ENCODE measurements at places on chromosomes 7 and 10.
A peak's percentile ranks its signal among the peaks of the same experiment; 100 is the strongest.

DNA sequence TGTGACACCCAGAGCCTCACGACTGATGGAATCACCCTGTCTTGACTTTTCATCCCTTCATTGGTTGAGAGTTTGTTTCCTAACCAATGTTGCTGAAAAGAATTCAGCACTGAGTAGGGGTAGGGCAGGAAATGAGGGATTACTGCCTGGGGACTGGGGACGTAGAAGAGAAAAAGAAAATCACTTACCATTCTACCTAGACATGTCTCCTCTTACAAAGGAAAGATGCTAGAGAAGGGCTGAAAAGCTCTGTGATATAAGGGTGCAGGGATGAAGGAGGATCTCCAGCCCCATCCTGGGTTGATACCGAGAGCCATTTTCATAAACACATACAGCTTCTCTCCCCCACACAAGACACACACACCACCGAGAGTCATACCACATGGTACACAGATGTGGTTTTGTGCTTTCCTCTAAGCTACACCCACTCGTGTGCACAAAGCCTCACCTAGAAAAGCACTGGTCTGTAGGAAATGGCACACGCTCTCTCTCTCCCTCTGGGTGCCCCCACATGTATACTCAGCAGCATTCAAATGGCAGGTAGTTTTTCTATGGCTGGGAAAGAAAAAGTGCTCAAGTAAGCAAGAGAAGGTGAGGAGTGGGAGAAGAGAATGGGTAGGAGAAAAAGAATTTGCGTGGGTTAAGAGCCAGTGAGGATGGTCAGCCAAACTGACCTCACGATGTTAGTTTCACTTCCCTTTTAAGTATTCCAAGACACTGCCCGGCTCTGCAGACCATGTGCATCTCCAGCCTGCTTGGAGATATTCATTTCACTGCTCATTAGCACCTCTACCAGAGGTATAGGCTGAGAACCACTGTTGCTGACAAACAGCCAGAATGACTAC is 85.8 kb downstream of the CALD1 start:
- no peak for DNase-seq

GRCh38 chr7:36082910-36083309 is 70.1 kb upstream of the EEPD1 start:
- peak; percentile 26 for DNase-seq

- DNase-seq = no peak
Observed at GRCh38 chr10:4196771-4197390, 411.9 kb upstream of the KLF6 start.

DNA sequence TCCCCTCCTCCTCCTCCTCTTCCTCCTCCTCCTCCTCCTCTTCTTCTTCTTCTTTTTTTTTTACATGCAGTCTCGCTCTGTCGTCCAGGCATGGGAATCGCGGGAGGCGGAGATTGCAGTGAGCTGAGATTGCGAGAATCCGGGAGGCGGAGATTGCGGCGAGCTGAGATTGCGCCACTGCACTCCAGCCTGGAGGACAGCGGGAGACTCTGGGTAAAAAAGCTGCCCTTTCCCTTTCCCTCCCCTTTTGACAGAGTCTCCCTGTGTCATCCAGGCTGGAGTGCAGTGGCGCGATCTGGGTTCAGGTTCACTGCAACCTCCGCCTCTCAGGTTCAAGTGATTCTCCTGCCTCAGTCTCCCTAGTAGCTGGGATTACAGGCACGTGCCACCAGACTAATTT is 168.1 kb upstream of the MALRD1 start:
- DNase-seq = no peak

- DNase-seq = no peak
Observed at GRCh38 chr10:113345826-113346624, 206.8 kb upstream of the HABP2 start.

DNA sequence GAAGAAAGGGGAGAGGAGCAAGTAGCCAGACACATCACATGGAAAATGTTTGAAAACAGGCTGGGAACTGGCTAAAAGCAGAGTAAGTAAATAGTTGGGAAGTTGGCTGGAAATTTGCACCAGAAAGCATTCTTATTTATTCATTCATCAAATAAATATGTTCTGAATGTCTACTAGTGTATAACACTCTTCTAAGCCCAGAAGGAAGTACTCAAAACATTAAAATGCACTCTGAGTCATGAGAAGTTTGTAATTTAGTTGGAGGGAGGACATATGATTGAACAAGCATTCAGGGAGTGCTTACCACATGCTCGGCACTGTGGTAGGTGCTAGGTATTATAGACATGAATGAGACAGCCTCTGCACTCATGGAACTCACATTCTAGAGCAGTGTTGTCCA is 37.0 kb upstream of the CNNM1 start:
- no peak for DNase-seq

- DNase-seq = no peak
Observed at GRCh38 chr10:27911011-27911410, 87.9 kb downstream of the ODAD2 start.

GRCh38 chr7:32092346-32092745 is 22.1 kb upstream of the PDE1C start:
- no peak for DNase-seq

DNA sequence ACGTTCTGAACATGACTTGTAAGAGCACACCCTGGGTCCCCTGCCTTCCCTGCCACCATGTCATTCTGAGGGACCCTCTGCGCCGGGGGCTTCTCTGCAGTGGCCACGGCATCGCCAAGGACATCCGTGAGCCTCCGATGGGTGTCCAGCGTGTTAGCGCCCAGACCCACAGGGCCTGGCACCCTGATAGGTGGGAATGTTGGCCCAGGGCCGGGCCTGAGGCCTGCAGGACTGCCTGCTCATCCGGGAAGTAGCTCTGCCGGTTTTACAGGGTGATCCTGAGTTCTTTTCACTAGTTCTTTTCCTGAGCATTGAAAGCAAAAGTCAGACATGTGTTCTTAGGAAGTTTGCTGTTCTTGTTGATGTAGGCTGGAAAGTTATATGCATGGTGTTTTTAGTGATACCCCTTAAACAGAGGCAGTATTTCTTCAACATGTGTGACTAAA is 54.5 kb downstream of the WDR37 start:
- no peak for DNase-seq

- DNase-seq = no peak
Observed at GRCh38 chr10:59047957-59048618, 128.4 kb upstream of the PHYHIPL start.

DNA sequence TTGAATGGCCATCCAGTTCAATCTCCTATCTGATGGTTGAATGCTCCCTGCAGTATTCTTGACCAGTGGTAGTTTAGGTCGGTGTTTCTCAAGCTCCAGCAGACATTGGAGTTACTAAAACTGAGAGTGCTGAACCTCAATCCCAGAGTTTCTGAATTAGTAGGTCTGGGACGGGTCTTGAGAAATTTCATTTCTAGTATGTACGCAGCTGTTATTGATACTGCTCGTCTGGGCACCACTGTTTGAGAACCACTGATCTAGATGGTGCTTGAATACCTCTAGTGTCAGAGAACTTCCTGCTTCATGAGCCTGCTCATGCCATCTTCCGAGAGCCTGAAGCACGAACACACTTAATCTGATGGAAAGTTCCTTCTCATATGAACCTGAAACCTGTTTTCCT is 99.4 kb upstream of the CREB5 start:
- no peak for DNase-seq

- DNase-seq = no peak
Observed at GRCh38 chr10:2212244-2212834, 475.0 kb upstream of the ADARB2 start.

- DNase-seq = peak; percentile 100
Observed at GRCh38 chr7:134646425-134647305, at the start of gene BPGM. Gene BPGM (plus strand): TSS chr7:134646853. CDS start chr7:134661508, 14,655 bp downstream.

DNA sequence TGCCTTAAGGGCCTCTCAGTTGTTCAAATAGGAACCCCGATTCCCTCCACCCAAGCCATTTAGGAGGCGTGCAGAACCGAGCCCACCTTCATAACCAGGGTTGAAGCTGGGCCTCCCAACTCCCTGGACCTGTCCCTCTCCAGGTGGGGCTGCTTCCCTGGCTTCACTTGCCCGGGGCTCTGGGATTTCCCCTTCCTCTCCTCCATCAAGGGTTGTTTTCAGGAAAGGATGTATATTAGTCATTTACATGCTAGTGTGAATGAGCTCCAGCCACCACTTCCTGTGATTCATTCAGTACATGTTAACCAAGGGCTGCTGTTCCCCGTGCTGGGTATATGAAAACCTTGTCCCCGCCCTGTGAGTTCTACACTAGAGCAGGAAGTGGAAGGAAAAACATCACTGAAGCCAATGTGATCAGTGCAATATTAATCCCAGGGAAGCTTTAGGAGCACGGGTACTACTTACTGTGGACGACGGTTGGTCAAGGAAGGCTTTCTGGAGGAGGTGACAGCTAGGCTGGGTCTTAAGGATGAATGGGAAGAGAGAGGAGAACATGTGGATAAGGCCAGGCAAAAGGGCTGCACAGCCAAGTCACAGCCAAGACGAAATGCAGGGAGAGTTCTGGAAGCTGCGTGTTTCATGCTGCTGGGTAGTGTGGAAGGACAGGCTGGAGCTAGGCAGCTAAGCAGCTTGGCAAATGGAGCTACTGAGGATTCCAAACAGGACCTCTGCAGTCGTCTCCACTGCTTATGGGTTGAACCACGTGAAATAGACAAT is 150.1 kb upstream of the SHH start:
- peak; percentile 66 for DNase-seq

- DNase-seq = peak; percentile 37
Observed at GRCh38 chr10:77513781-77514331, 123.8 kb downstream of the KCNMA1 start.

GRCh38 chr7:46292741-46293140 is 371.7 kb upstream of the IGFBP3 start:
- DNase-seq = no peak

GRCh38 chr7:134789967-134790685 is 10.7 kb downstream of the CALD1 start:
- no peak for DNase-seq

GRCh38 chr10:61752111-61753011 is 89.6 kb downstream of the CABCOCO1 start:
- peak; percentile 5 for DNase-seq

- DNase-seq = no peak
Observed at GRCh38 chr7:33707427-33707826, 197.9 kb upstream of the BMPER start.

- no peak for DNase-seq
Observed at GRCh38 chr10:131626274-131626673, 274.5 kb upstream of the PPP2R2D start.

DNA sequence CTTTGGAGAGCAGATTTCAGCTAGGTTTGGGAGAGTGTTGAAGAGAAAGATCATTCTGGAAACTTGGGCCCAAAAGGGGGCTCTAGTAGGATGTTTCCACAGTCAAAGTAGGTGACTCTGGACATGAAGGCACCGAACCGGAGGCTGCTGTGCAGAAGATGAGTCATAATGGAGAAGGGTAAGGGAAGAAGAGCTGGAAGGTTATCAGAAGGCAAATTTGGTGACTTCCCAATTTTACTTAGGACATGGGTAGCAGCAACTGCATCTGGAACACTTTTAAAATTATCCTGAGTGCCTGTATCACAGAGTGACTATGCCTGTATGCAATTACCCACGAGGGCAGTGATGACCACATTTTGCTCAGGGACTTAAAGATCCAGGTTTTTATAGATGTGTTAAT is 38.8 kb downstream of the PIK3AP1 start:
- no peak for DNase-seq

- DNase-seq = no peak
Observed at GRCh38 chr10:129184196-129184595, 282.8 kb upstream of the MGMT start.

DNA sequence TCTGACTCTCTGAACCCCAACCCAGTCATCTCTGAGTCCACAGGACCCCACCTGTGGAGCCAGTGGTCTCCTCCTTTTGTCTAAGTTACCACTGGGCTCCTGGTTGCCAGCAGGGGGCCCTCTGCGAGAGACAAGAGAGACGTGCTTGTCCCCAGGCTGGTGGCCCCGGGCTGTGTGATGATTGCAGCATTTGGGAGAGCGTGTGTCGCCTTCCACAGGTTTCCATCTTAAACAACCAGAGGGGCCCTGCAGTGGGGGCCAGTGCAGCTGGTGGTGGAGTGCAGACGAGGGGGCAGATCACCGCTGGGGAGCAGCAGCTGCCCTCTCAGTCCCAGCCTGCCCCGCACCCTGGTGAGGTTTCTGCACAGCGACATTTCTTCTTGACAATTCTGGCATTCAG is 122.4 kb upstream of the PPP2R2D start:
- DNase-seq = no peak

- peak; percentile 86 for DNase-seq
Observed at GRCh38 chr7:4713183-4713784, 31.2 kb downstream of the FOXK1 start.

- DNase-seq = no peak
Observed at GRCh38 chr7:123643495-123644441, 11.9 kb upstream of the LMOD2 start.

GRCh38 chr10:128095753-128096469 is 30.3 kb downstream of the MKI67 start:
- peak; percentile 76 for DNase-seq

GRCh38 chr7:77537136-77537777 is at the start of gene PTPN12:
Gene PTPN12 (plus strand): TSS chr7:77537295. CDS start chr7:77537547, 252 bp downstream.
- no peak for DNase-seq

- DNase-seq = no peak
Observed at GRCh38 chr7:86889501-86889900, 170.0 kb downstream of the ELAPOR2 start.

- DNase-seq = no peak
Observed at GRCh38 chr7:105461518-105461917, 60.6 kb downstream of the PUS7 start.

GRCh38 chr7:135151533-135151932 is 3.7 kb downstream of the TMEM140 start:
- no peak for DNase-seq

GRCh38 chr10:26438534-26439341 is 597 bp downstream of the APBB1IP start:
- peak; percentile 65 for DNase-seq

DNA sequence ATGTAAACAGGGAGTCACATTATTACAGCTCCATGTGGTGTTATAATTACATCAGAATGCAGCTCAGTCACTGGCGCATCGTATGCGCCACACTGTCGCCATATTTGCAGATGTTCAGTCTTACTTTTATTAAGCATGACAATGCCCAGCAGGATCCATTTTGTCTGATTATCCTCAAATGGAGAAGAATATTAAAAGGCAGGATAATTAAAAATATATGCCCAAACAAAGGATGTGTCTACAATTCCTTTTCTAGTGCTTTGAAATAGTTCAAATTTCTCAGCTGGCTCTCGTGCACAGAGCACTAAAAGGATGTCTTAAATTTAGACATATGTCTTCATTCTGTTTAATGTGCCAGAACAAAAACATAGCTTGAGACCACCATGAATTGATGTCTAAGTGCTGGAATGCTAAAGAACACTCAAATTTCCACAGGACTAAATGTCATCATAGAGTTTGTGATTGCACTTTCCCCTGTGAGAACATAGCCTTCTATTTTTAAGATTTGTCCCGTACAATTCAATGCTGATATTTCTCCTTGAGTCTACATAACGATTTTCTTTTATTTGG is 168.0 kb downstream of the DKK1 start:
- DNase-seq = no peak

All from NB4 (cell line).